Muscle of arm (tissue), 14 donors: ENCODE measurements at places on chromosomes 12 and 14.

GRCh38 chr14:95475540-95476240 is 40.8 kb downstream of the SYNE3 start:
- no peak for DNase-seq

GRCh38 chr12:53696655-53697331 is 20.9 kb upstream of the ATP5MC2 start:
- DNase-seq = no peak

DNA sequence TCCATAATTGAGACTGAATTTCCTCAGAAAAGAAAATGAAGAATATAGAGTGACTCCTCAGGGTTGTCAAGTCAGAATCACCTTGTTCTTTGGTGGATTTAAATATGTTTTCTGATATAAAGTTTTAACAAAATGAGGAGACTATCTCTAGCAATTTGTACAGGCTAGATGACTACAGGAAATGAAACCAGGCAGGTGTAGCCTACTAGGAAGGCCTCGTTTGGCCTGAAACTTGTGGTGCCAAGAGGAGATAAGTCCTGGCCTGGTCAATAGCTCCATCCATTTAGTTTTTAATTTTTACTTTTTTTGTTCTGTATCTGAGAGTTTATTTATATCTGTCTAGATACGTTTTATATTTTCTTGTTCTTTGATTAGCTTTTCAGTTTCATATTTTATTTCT is 41.5 kb downstream of the SNAPC1 start:
- DNase-seq = no peak

DNA sequence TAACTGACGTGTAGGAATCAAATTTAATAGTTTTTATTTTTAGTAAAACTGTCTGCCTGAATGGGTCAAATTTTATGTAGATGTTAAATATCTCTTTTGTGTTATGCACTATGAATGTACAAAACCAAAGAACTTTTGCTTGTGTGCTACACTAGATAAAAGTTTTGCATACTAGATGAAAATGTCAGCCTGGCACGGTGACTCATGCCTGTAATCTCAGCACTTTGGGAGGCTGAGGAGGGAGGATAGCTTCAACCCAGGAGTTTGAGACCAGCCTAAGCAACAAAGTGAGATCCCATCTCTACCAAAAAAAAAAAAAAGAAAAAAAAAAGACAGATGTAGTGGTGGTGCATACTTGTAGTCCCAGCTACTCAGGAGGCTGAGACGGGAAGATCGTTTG is 11.1 kb downstream of the AEBP2 start:
- DNase-seq = no peak

DNA sequence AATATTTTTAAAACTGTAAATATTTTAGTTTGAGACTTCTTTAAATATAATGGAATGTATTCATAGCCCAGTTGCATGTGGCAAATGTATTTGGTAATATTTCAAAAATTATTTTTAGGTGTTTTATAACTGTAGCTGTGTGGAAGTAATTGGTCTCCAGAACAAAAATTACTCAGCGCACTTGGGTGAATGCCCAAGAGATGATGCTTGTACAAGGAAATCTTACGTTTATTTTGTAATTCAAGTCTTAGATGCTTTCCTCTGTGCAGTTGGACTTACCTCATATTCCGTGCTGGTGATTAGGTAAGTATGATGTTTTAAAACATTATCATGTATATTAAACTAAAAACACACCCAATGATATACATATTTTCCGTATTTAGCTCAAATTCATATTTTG is 76.7 kb upstream of the SLCO1B1 start:
- peak; percentile 3 for DNase-seq

- no peak for DNase-seq
Observed at GRCh38 chr14:97771340-97772045, 974.3 kb downstream of the VRK1 start.

GRCh38 chr12:89701606-89702206 is 6.9 kb downstream of the ATP2B1 start:
- DNase-seq = no peak

DNA sequence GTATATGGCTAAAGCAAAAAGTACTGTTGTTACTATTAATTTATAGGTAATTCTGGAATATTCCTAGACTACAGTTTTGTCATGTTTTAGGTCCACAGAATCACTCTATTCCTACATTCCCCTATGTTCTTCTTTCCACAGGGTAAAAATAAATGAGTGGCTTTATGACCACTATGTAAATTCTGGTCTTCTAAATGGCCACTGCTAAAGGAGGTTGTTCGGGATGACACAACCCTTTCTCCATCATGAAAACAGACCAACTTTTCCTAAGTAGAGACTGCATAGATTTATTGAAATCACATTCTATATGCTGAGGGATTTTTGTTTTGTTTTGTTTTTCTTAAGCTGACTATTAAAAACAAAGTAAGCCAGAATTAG is 88.0 kb downstream of the SYT1 start:
- no peak for DNase-seq

DNA sequence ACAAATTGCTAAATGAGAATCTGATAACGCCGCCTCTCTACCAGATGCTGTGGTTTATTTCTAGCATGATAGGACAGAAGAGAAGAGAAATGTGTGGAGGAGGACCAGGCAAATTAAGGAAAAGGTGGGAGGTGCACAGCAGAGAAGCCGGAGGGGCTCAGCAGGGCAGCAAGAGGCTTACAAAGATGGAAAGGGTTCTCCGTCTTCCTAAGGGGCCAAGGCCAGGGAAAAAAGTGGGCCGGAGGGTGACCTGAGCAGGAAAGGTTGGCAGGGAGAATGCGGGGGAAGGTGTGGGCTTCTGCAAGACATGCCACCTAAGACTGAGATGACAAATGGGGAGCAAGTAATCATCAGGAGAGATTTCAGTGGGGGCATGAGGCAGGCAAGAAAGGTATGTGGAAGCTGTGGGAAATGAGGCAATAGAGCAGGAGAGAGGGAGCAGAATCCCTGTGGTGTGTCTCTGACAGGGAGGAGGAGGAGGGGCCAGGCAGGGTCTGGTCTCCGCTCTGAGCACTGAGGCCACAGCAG is 18.7 kb downstream of the MANSC1 start:
- DNase-seq = no peak

- DNase-seq = no peak
Observed at GRCh38 chr12:53938326-53939140, at the start of gene HOXC13. Gene HOXC13 (plus strand): TSS chr12:53938831. CDS start chr12:53938907, 76 bp downstream.

DNA sequence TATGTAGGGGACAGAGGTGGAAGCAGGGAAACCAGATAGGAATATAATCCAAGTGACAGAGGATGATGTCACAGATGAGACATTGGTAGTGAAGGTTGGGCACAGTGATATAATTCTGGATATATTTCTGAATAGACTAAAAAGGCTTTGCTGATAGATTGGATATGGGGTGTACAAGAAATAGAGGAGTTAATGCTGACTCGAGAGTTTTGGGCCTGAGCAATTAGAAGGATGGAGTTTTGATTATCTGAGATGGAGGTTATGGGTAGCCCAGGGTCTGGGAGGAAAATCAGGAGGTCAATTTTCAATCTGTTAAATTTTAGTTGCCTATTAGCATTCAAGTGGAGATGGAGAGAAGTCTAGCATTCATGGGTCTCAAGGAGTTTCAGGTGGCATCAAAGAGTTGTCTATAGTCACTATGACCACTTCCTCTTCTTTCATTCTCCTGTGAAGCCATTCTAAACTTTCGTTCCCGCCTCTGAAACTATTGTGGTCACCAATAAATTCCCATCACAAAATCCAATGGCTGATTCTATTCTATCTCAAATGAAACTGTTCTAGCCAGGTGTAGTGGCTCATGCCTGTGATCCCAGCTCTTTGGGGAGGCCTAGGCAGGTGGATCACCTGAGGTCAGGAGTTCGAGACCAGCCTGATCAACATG is 10.6 kb upstream of the ANO6 start:
- no peak for DNase-seq

- DNase-seq = no peak
Observed at GRCh38 chr14:94115631-94116030, 5.1 kb downstream of the IFI27 start.

GRCh38 chr14:74835645-74836250 is 40.2 kb downstream of the PROX2 start:
- no peak for DNase-seq

- no peak for DNase-seq
Observed at GRCh38 chr14:100944052-100944451, 40.5 kb upstream of the RTL1 start.

DNA sequence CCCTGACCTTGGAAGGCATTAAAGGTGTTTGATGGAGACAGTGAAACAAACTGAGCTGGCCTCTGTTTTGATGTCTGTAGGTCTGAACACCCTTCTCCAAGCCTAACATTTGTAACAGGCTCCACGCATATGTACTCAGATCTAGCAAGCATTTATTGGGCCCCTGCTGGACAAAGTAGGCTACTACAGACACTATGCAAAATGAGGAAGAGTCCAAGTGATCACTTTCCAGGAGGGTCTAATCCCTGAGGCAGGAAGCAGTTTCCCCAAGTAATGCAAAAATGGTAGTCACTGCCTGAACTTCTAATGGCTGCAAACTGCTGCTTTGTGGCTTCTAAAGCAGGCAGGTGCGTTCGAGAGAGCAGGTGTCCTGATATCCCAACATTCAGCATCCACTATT is 405.8 kb downstream of the MED13L start:
- DNase-seq = no peak

- peak; percentile 17 for DNase-seq
Observed at GRCh38 chr14:86654558-86655184, 1124.7 kb downstream of the FLRT2 start.

GRCh38 chr12:75959506-75959905 is 72.1 kb downstream of the PHLDA1 start:
- DNase-seq = no peak

DNA sequence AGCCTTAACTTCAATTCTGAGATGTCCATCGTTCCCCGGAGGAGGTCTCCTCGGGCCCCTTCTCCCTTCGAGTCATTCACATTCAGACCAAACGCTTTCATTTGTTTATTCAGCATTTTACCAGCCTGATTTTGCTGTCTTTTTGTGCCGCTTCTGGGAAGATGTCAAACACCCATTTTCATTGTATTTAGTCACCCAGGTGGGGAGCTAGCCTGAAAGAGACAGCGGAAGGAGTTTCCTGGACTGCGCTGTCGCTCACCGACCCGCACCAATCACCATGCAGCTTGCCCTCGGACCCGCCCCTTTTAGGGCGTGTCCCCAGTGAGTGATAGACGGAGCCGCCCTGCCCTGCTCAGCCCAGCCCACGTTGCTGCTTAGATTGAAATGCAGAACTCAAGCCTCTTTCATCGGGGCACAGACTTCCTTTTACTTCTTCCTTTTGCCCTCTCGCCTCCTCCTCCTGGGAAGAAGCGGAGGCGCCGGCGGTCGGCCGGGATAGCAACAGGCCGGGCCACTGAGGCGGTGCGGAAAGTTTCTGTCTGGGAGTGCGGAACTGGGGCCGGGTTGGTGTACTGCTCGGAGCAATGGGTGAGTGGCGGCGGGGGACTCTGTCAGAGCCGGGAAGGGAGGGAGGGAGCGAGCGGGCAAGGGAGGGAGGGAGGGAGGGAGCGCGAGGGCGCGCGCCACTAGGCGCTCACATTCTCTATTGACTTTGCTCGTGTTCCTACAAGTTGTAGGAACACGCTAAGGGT is at the start of gene PAX9:
PAX9 (plus strand) TSS at position 355 of the 752 bp plus-strand sequence; CDS start at position 585, 230 bp downstream.
- peak; percentile 90 for DNase-seq

DNA sequence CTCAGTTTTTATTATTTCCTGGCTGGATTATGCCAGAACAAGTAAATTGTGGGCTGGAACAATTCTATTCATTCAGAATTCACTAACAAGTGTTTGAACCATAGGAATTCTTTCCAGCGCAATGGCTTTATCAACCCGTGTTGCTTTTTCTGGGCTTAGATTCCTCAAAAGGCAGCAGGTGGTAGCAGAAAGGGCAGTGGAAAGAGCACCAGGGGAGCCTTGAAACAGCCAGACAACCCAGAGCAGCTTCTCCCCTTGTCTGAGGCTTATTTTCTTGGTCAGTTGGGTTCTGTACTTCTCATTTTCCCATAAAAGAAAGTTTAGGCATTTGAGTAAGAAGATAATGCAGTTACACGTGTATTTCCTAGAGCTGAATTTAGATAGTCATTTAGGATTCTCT is 130.7 kb downstream of the OTOGL start:
- DNase-seq = peak; percentile 17

DNA sequence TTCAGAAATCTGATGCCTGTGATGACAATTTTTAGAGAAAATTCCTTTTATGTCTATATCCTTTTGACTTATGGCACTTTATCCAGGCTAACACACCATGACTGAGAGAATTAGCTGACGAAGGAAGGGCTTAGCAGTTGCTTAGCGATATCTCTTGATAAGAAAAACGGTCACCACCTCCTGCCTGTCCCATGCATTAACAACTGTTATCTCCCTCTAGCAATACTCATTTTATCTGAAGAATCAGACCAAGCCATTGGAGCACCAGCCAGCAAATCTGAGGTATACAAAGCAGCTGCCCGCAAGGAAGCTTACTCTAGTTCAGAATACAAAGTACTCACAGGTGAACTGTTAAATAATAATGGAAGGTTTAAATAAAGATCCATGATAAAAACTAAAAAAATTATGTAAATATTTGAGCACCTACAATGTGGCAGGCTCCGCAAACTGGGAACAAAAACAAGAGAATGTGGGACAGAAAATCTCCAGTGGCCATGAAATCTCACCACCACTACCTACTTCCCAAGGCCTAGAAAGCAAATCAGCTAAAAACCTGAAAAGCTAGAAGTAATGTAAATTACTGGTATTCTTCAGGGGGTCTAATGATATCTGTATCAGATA is 24.3 kb downstream of the PPM1H start:
- no peak for DNase-seq

GRCh38 chr12:42960087-42960527 is 370.6 kb upstream of the PRICKLE1 start:
- DNase-seq = no peak

DNA sequence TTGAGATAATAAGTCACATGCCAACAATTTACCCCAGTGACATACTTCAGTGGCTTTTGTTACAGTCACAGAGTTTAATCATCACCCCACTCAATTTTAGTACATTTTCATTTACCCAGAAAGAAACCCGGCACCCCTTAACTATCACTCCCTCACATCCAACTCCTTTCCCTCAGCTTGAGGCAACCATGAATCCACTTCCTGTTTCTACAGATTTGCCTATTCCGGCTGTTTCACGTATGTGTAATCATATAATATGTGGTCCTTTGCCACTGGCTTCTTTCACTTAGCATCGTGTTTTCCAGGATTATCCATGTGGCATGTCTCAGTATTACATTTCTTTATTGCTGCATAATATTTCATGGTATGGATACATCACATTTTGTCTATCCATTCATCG is 147.5 kb downstream of the CFAP54 start:
- no peak for DNase-seq

DNA sequence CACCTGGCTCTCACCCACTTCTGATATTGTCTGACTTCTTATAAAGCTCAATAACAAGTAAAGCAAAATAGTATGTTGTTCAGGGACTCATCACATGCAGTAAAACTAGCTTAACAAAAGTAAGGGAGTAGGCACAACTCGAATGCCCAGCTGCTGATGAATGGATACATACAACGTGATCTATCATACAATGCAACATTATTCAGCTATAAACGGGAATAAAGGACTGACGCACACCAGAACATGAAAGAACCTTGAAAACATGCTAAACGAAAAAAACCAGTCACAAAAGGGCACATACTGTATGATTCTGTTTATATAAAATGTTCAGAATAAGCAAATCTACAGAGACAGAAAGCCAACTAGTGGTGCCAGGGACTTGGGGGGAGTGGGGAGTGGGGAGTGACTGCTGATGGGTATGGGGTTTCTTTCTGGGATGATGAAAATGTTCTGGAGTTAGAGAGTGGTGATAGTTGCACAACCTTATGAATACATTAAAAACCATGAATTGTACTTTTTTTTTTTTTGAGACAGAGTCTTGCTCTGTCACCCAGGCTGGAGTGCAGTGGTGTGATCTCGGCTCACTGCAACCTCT is 11.1 kb downstream of the PLBD2 start:
- DNase-seq = no peak

GRCh38 chr12:90618586-90618985 is 336.4 kb downstream of the CCER1 start:
- DNase-seq = peak; percentile 37

- DNase-seq = peak; percentile 7
Observed at GRCh38 chr14:62665286-62665685, 380.0 kb downstream of the KCNH5 start.
